T-helper 2 cell (primary cell): ENCODE measurements at places on chromosomes 12 and 14.

GRCh38 chr14:91983588-91983987 is 36.1 kb upstream of the FBLN5 start:
- DNase-seq = no peak

GRCh38 chr14:51862860-51863259 is 2.4 kb downstream of the GNG2 start:
- DNase-seq = no peak

GRCh38 chr12:63304887-63305316 is 153.9 kb upstream of the AVPR1A start:
- DNase-seq = no peak

GRCh38 chr12:1595690-1596347 is 1.4 kb upstream of the FBXL14 start:
- DNase-seq = no peak

- no peak for DNase-seq
These were observed 10.4 kb downstream of the FAM181A start for GRCh38 chr14:93937519-93937918.

DNA sequence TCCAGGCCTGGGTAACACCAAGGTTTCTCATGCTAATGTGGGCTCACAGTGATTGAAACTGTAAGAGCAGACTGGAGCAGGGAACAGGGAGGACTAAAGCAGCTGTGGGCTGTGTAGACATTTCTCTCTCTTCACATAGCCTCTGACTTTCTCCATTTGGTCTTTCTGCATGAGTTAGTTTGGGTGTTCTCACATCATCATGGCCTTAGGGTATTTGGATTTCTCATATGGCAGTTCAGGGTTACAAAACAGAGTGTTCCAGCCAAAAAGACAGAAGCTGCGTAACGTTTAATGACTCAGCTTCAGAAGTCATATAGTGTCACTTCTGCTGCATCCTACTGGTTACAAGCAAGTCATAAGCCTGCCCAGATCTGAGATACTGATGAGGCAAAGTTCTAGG is 52.0 kb upstream of the OSBPL8 start:
- no peak for DNase-seq

GRCh38 chr12:14167005-14167628 is 185.7 kb upstream of the GRIN2B start:
- no peak for DNase-seq
